Fibroblast of gingiva (primary cell): ENCODE measurements at places on chromosomes 1 and 21.

GRCh38 chr1:195738966-195739650 is 869.1 kb downstream of the KCNT2 start:
- DNase-seq, result no peak

GRCh38 chr1:234616644-234617043 is 6.7 kb upstream of the IRF2BP2 start:
- peak; percentile 69 for DNase-seq

- no peak for DNase-seq
These were observed 8.7 kb downstream of the WRAP73 start for GRCh38 chr1:3641046-3641760.

DNA sequence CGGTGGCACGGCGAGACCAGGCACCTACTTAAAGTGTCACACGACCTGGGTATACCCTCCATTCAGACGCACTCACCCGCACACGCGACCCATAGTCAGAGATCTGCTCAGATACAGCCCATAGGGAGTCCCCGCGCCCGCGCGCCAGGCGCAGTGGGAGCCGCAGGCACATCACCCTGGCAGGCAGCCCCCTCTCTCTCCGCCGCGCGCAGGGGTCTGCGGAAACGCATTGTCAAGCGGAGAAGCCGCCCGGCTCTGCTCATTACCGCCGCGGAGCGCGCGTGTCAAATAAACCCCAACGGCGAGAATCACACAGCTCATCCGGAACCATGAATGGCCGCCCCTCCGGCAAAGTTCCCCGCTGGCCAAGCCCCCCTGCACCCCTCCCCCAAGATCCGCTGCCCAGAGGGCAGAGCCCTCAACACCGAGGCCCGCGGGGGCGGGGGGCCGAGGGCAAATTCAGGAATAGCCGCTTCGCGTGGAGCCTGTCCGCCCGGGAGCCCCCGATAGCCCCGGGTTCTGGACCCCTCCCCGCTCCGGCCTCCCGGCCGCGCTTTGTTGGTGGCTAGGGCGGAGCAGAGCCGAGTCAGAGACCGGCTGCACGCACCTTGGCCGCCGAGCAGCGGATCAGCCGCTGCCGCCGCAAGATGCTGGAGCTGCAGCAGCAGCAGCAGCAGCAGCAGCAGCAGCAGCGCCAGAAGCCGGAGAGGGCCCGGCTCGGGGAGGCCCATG is 522 bp downstream of the LRP8 start:
- peak; percentile 14 for DNase-seq

DNA sequence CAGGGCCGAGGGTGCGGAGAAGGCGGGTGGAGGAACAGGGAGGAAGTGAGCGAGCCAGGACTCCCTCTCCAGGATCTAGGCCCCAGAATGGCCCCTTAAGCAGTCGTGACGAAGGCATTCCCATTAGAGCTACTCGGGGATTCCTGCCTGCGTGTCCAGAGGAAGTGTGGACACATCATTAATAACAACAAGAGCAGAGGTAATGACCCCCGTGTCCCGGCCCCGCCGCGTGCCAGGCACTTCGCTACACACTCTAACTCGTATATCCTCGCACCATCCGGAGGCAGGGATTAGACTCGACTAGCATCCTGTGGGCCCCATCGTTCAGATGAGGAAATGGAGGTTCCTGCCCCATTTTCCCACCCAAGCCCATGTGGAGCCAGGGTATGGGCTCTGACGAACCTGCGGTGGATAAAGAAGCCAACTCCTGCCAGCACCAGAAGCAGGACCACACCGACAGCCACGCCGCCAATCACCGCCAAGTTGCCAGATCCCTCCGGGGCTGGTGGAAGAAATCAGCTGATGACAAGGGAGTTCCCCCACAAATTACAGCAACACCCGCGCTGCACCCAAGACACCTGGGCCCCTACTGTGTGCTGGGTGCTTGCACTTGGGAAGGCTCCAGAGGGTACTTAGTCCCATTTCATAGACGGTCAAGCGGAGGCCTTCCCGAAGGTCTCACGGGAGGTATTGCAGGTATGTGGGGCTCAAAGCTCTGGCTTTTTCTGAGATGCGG is 21.6 kb downstream of the EPHA2 start:
- no peak for DNase-seq

- DNase-seq, result peak; percentile 64
These were observed 21.0 kb upstream of the ARTN start for GRCh38 chr1:43912607-43913006.

- no peak for DNase-seq
These were observed 46.8 kb downstream of the ELAVL4 start for GRCh38 chr1:50155541-50155940.

GRCh38 chr1:23799570-23800399 is 769 bp downstream of the GALE start:
- DNase-seq, result peak; percentile 43

- peak; percentile 41 for DNase-seq
These were observed 80.0 kb downstream of the LHX4 start for GRCh38 chr1:180310095-180310494.

- no peak for DNase-seq
These were observed 1195.9 kb downstream of the MRPL39 start for GRCh38 chr21:24411429-24411828.

DNA sequence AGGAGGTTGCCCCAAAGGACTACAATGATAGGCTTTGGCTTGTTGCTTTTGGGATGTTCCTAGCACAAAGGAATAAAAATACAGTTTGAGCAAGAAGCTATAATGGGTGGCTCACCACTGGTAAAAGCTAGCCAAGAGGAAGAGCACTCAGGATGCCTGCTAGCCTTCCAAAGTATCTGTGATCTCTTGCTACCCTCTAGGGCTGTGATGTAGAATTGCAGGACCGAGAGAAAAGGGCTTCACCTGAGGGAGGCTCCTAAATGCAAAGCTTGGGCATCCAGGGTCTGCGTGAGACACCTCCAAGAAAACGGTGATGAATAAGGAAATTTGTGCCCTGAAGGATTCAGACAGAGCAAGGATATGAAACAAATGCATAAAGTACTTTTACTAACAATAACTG is 17.7 kb downstream of the IVL start:
- peak; percentile 14 for DNase-seq

DNA sequence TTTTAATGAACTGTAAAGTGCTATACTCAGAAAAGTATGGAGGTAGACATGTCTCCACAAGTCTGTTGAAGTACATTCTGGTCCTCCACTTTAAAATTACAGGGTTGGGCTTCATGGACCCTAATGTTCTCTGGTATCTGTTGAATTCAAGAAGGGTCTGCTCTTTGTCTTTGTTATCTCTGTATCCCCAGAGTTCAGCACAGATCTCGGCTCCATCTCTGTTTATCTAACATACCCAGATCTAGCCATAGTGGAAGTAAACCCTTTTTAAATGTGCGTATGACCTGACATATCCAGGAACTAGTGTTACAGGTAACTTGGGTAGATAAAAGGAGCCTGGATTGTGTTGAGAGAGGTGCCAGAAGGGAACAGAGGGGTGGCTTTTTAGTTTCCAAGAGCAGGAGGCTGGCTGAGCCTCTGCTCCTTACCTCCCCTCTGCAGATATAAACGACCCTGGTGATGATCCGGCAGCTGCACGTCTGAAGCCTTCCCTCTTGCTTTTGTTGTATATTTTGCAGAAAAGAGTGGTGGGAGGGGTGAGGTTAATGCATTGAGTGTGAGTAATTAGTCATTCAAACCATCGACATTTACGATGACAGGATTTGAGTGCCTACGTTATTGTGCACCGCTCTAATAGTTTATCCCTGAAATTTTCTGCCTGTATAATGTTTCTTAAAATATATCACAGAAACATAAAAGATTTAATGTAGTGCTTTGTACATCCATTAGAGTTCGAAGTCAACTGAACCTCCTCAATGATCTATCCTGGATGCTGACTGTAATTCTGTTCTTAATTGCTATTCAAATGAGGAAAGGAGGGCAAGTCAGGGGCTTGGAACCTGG is 30.8 kb downstream of the ELAVL4 start:
- DNase-seq, result no peak

DNA sequence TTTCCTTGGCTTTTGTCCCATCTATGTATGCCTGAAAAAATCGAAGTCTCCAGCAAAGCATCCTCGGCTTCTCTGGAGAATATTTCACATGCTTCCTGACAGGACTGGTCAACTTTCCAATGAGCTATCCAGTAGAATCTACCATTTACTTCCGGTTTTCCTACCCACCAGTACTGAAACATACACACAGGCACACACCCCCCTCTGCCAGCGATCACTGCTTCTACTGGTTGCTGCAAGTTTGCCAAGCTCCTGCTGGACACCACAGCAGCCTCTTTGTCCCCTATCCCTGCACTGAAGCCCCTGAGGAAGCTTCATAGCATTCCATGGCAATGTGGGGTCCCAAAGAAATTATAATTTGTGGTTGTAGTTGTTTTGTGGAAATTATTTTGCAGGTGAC is 536.8 kb downstream of the MATN1 start:
- DNase-seq, result no peak

GRCh38 chr1:97680894-97681293 is 239.9 kb downstream of the DPYD start:
- no peak for DNase-seq
